Stimulated activated CD8-positive, alpha-beta memory T cell treated with anti-CD3 and anti-CD28 coated beads, Interleukin-15, amount 100 ng/mL, for 48 hours (primary cell): ENCODE measurements at places on chromosomes 7 and 10.

DNA sequence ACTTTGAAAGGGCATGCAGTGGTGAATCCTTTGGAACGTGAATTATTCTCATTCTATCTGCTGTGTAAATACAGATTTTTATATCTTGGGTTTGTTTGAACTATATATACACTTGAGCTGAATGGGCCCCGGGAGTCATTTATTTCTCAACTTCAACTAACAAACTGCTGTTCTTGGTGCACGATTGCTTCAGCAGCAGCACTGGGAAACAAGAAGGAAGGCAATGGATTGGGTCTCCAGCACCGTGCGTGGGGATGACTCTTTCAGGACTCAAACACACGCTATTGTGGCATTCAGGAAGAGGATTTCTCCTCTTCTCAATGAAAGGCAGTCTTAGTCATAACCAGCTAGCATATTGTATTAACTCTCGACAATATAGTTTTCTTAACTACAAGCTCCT, 226.0 kb upstream of the NFE2L3 start:
- DNase-seq, result no peak

DNA sequence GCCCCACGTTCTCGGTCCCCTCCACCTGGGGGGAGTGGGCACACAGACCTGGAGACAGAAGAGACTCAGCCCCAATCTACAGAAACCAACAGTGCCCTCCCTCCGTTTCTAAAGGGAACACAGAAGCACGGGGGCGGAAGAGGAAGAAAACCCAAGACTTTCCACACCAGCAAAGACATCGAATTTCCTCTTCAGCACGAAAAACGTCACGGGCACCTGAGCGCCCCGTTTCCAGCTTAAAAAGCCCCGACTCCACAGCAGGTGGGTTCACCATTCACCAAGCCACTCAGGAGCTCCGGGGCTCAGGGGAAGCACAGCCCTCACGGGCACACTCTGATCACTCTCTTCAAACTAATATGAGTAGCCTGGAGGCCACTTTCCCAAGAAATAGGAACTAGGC, 19.6 kb downstream of the NUDT1 start:
- no peak for DNase-seq

GRCh38 chr10:110868981-110869380, 2.7 kb upstream of the PDCD4 start:
- no peak for DNase-seq

DNA sequence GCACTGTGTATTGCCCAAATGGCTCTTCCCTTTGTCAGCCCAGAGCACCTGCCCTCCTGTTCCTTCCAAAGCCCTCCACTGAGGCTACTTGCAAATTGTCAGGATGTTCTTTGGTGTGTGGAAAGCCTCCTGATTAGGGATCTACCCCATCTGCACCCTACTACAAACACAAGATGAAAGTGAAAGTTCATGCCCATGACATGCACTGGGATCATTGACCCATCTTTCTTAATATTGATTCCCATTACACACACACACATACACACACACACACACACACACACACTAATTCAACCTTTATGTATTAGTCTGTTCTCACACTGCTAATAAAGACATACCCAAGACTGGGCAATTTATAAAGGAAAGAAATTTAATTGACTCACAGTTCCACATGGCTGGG, 213.7 kb upstream of the IGFBP3 start:
- no peak for DNase-seq

DNA sequence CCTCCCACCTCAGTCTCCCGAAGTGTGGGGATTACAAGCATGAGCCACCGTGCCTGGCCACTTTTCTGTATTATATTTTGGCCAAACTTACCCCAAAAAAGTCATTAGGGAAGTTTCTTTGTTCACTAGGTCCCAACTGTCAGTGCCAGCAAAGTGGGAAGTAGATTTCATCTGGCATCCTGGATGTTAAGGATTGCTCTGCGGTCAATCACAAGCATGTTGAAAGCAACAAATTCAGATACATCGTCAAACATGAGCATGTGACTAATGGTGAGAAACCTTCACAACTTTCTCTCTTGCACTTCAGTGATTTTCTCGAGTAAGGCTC, 14.3 kb upstream of the LRRC17 start:
- DNase-seq, result no peak

- DNase-seq, result no peak
Observed at GRCh38 chr7:155408651-155409586, 49.0 kb upstream of the EN2 start.

DNA sequence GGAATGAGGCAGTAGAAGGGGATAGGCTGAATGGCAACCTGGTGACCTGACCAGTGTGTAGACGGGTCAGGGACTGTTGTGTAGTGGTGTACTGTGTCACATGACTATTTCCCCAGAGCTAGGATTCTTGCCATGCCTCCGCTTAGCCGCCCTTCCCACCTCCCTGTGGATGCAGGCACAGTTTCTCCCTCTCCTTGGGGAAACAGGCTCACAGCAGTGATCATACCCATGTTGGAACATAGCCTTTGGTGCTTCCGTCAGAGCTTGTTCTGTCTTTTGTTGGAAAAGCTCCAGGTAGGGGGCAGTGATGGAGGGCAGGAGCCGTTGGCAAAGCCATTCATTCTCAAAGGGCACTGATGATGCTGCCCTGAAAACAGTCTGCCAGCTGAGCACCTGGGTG, 44.3 kb downstream of the OGDH start:
- no peak for DNase-seq

GRCh38 chr10:124745673-124746072, 1.5 kb upstream of the FAM53B start:
- no peak for DNase-seq

- no peak for DNase-seq
Observed at GRCh38 chr10:131875501-131875900, 25.3 kb upstream of the PPP2R2D start.

- no peak for DNase-seq
Observed at GRCh38 chr10:21521751-21522533, 3.5 kb downstream of the SKIDA1 start.

DNA sequence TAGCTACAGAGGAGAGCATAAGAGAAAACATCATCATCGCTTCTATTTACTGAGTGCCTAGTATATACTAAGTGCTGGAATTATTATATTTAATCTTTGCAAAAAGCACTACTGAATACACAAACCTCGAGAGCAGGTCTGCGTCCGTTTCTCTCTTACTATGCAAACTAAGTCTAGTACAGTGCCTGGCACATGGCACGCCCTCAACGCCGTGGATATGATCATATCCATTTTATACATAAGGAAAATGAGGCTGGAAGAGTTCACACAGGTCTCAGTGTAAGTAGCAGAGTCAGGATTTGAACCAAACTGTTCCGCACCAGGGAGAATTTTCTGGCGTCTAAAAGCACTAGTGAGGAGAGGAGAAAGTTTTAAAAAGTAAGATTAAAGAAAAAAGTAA, 17.6 kb downstream of the MXI1 start:
- DNase-seq, result no peak

- DNase-seq, result no peak
Observed at GRCh38 chr7:107100824-107101223, 56.3 kb downstream of the PRKAR2B start.

DNA sequence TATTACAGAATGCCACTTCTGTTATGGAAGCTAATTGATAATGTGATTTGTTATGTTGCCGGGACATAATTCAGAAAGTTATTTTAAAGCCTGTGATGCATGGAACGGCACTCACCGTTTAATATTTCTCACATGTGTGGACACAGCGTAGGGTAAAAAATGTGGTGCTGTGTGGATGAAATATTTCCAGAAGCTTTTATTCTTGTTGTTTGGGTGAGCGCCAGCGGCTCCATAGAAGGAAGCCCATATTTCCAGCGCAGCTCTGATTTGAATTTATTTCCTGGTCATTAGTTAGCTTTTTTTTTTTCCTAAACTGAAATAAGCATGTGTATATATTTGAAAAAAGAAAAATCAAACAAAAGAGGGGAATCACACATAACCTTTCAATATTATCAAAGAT, 20.2 kb upstream of the NKX6-2 start:
- DNase-seq, result no peak

GRCh38 chr7:105760551-105761447, 115.6 kb downstream of the ATXN7L1 start:
- no peak for DNase-seq

- DNase-seq, result no peak
Observed at GRCh38 chr7:39594988-39595620, 28.3 kb upstream of the RALA start.

DNA sequence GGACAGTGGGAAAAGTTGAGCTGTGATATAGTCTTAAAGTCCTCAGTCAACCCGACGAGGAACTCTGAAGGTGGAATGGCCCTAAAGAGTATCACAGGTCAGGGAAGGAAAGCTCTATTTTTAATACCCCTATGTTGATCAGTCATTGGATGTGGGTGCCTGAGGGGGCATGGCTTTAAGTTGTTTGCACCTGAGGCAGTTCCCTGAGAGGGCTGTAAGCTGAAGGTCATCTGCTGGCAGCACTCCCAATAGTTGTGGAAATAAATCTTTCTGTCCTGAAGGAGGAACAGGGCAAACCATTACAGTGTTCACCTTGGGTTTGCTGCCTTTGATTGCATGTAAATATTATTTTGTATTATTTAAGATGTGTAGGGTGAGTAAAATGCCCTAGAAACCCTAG, 17.8 kb upstream of the C1GALT1 start:
- no peak for DNase-seq

DNA sequence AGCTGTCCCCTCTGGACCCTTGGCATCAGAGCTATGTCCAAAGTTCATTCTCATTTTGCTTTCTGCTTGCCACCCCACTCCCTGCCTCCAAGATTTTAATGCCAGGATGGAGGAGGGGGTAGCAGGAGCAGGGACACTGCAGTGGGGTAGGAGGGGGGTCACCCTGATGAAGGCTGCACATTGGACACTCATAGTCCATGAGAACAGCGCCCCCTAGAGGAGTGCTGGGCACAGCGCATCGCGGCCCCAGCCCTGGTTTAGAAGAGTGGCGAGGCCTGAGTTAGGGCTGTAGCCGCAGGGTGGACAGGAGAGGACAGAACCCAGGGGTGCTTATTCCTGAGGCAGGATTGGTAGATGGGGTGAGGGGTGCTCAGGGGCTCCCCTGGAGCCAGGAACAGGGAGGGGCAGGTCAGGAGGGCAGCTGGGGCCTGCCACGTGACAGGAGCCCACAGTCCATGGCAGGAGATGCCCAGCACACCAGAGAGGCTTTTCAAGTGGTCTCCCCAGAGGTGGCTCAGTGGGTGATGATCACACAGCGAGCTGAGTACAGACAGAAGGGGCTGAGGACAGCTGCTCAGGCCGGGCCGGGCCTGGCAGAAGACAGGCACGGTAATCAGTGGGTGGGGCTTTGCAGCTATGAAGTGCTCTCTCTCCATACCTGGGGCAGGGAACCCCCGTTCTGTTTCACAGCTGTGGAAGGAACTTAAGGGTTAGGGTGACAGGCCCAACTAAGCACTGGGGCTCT, 71.4 kb downstream of the NEURL1 start:
- DNase-seq, result no peak

- no peak for DNase-seq
Observed at GRCh38 chr7:23183279-23184012, 1.6 kb downstream of the NUP42 start.

DNA sequence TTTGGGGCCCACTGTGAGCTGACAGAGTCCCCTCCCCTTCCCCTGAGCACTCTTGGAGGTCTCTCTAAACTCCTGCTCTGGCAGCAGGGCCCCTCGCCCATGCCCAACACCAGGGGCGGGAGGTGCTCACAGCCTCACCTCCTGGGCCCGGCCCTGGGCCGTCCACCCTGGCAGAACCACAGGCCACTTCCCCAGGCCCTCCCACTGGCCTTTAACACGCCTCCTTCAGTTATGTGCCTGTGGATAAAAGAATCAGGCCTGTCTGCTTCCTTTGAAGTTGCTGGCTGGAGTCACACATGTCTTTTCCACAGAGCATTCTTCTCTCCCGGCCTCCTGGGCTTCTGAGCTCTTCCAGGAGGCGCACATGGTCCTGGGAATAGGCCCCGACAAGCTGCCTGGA, 10.2 kb downstream of the MYL10 start:
- DNase-seq, result no peak

DNA sequence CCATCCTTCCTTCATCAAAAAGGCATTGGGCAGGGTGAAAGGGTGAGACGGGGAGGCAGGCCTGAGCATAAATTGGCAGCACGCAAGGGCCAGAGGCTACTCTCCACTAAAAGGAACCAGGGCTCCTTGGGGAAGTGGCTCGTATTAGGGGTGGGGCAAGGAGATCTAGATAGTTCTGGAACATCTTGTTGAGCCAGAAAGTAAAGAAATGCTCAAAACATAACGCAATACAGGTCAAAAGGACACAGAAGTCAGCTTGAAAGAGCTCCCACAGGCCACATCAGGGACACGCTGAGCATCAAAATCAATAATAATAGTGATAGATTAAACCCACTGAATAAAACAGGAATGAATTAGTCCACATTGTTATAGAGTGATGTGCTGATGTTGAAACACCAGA, 203.1 kb downstream of the ELMO1 start:
- DNase-seq, result no peak

DNA sequence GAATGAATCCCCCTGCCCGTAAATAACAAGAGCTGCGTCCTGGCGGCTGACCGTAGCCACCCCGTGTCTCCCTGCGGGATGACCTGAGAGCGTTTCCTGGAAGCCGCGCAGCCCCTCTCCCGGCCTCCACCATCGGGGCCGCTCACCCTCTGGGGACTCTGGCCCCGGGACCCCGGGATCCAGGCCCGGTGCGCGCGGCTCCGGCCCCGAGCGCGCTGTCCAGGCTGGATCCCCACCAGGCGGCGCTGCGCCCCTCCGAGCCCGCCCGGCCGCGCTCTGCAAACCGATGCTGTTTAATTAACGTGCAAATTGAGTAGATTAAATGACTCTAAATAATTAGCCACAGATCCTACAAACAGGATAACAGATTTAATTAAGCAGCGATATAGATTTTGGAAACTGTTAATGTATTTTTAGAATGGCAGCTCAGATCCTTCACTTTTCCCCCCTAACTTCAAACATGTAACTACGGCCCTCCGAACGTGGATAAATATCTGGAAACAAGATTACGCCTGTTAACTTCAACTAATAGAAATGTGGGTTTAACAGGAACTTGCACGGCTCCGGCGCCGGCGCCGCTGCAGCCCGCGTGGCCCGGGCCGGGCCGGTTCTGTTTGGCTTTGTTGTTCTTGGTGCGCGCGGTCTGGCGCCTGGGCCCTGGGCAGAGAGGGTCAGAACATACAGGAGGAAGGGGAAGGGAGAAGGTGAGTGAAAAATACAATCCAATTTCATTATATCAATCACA, 7.1 kb upstream of the UNCX start:
- DNase-seq, result peak; percentile 25

DNA sequence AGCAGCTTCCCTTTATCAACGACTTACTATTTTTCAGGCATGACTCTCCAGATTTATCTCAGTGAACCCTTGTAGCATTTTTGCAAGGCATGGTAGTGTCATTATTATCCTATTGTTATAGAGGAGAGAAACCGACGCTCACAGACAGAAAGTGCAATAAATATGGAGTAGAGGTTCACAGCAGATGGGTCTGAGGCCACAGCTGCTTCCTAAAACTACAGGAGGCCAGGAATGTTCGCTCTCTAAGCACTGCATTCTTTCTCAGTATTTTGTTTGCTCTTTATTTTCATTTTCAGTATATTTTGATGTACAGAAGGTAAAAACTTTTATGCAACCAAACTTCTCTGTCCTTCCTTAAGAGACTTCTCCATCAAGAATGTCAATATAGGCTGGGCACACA, 4.5 kb upstream of the AEBP1 start:
- no peak for DNase-seq

- DNase-seq, result no peak
Observed at GRCh38 chr10:55509168-55509567, 708.1 kb upstream of the PCDH15 start.

- DNase-seq, result no peak
Observed at GRCh38 chr10:84607523-84607922, 279.1 kb downstream of the CCSER2 start.
